ENCODE measurements at places on chromosomes 1 and 21. TPM values are rescaled to one million over a fixed set of nuclear protein-coding genes. Genes with fewer than 3 reads are reported as not detected.

KRTAP10-5 gene
- not detected for total RNA-seq

- no peak overlapping the region for H3K27ac ChIP-seq
- no peak overlapping the region for H3K4me3 ChIP-seq
- no peak for DNase-seq
- no peaks in the 10 kb centered on the region for H3K36me3 ChIP-seq
- H3K27me3 ChIP-seq: peaks cover 3% of the 10 kb centered on the region
Observed at GRCh38 chr21:39568361-39568760, 44.4 kb upstream of the B3GALT5 start.

DNA sequence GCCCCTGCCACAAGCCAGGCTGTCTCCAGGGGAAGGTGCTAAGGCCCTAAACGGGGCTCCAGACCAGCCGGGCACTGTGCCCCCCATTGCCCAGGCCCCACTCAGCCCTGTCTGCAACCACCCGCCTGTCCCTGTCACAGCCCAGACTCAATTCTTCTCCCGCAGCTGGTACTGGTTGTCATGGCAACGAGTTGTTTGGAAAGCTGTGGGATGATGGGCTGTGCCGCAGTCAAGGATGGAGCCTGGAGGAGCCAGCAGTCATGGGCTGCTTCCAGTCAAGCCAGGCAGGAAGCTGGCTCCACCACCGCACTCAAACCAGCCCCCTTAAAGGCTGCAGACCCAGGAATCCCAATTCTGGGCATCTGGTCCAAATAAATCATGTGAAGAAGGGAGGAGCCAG lies 4.2 kb downstream of the SPOCD1 start:
- no peak overlapping the region for H3K27ac ChIP-seq
- no peaks in the 10 kb centered on the region for H3K4me1 ChIP-seq
- no peaks in the 10 kb centered on the region for H3K27me3 ChIP-seq
- H3K4me3 ChIP-seq: no peak overlapping the region

ZMYM1 gene
- total RNA-seq: 12.6 TPM

DNA sequence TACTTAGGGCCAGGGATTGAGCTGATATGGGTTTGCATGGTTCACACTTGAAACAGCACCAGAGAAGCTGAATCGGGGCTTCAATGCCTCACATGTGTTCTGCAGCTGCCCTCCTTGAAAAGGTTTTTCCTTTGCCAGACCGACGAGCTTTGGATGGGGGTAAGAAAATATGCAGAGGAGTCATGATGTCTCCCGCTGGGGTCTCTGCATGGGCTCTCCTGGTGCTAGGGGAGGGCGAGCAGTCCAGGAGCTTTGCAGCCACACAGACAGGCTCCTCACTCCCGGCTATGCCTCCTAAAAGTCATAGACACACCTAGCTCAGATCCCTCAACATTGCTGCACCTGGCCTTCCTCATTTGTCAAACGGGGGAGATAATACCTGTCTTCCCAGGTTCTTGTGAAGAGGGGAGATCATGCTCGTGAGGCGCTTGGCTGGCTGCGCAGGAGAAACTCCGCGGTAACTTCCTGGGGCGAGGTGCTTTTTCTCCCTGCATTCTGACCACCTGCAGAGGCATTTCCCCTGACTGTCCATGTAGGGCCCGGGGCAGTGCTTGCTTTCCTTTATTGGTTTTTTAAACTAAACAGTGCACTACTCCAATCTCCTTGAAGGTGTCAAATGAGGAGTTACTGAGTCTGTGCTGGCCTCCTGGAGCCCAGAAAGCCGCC lies 112.4 kb downstream of the PLXNA2 start:
- peaks cover 8% of the 10 kb centered on the region for H3K36me3 ChIP-seq
- no peaks in the 10 kb centered on the region for H3K27me3 ChIP-seq
- no peak overlapping the region for H3K4me3 ChIP-seq
- no peak for DNase-seq

DNA sequence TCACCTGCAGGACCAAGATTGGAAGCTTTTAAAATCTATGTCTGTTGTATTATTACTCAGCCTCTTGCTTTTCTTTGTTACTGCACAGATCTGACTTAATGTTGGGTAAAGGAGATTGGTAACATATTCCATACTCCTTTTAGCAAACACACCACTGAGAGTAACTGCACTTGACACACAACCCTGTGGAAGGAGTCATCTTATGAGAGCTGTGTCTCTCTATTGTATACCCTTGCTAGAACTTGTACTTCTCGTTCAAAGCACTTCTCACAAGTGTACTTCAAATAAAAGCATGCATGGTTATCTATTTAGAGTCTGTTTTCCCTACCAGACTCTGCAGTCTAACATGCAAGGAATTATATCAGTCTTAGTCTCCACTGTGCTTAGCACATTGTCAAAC lies 813.4 kb downstream of the ADGRL2 start:
- no peak overlapping the region for H3K27ac ChIP-seq
- H3K4me3 ChIP-seq: no peak overlapping the region
- no peaks in the 10 kb centered on the region for H3K36me3 ChIP-seq
- H3K4me1 ChIP-seq: no peaks in the 10 kb centered on the region
- H3K27me3 ChIP-seq: no peaks in the 10 kb centered on the region

TTC24 gene
- total RNA-seq: not detected

DNA sequence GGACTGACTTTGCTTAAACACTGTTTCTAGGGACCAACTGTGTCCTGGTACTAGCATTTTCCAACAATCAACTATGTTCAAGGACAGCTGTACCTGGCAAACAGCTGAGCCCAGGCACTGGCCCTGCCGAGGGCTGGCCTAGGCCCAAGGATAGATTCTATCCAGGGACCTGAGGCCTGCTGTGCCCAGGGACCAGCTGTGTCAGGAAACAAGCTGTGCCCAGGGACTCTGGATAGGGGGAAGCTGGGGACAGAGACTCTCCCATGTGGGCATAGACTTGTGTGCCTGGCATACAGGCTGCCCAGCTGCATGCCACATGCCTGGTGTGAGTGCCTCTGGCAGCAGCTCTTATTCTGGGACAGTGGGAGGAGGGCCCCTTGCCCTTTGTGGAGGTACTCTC lies 38.1 kb upstream of the POU3F1 start:
- H3K27me3 ChIP-seq: peaks cover 3% of the 10 kb centered on the region
- no peak overlapping the region for H3K27ac ChIP-seq
- no peaks in the 10 kb centered on the region for H3K4me1 ChIP-seq

GRCh38 chr1:221328371-221328770 lies 413.5 kb downstream of the DUSP10 start:
- H3K27me3 ChIP-seq: no peaks in the 10 kb centered on the region
- H3K27ac ChIP-seq: no peak overlapping the region
- DNase-seq: no peak
- H3K4me1 ChIP-seq: peaks cover 5% of the 10 kb centered on the region

All from lower lobe of right lung (tissue), 2 donors.